ENCODE measurements at places on chromosomes 4 and X.

DNA sequence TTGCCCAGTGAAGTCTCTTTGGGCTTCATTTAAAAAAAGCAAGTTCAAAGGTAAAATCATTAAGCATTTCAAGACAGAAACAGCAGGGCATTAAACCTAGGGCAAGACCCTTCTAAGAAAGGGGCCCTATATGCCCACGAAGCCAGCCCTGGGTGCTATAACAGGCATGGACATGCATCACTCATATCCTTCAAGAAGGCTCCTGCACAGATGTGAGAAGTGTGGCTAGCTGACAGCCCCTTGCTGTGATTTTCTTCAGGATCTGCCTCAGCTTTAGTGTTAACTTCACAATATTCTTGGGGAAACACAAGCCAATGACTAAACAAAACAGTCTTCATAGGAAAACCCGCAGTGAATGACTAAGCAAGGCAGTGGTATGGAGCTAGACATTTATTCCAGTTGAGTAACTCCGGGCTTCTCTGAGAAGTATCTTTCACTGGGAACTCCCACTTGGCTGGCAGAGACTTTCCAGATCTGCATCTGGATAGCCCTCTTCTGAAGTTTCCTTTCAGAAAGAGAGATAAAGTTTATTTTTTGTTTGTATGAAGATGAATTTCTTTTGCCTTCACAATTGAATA is 11.9 kb upstream of the MAOA start:
- DNase-seq, result no peak

DNA sequence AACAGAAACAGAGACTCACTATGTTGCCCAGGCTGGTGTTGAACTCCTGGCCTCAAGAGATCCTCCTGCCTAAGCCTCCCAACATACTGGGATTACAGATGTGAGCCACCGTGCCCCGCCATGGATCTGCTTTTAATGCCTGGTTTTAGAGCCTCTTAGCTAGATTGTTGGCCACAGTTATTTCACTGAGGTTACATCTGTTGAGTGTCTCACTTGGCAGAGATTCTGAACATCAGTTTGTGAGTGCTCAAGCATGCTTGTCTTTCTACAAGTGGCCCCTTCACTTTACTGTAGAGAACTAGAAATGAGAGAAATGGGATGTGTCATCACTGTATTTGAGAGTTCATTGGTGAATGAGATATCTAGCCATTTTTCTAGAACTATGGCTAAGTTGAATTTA is 218.5 kb downstream of the APBB2 start:
- no peak for DNase-seq

GRCh38 chr4:94545296-94545695 is 93.6 kb downstream of the PDLIM5 start:
- DNase-seq, result no peak

DNA sequence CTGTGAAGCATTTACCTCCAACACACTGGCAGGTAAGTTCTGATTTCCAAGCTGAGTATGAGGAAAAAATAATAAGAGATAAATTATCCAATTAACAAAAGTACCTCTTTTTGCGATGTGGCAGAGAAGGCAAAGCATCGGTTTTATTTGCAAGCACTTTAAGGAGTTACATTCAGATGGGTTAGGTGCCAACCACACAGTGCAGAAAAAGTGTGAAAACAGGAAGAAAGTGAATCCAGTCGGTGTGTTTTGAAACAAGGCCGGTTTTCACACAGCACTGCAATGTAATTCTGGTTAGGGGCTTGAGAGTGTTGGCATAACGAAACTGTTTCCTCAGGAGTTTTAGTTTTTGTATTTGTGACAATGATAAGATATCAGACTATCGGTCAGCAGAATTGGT is 130.8 kb upstream of the PDLIM3 start:
- DNase-seq, result no peak

- no peak for DNase-seq
Observed at GRCh38 chrX:76971393-76972376, 475.5 kb upstream of the FGF16 start.

- no peak for DNase-seq
Observed at GRCh38 chr4:55865228-55865806, 11.9 kb downstream of the EXOC1 start.

- no peak for DNase-seq
Observed at GRCh38 chrX:133849676-133850075, 135.7 kb downstream of the GPC3 start.

- no peak for DNase-seq
Observed at GRCh38 chrX:110683925-110684324, 111.7 kb downstream of the CHRDL1 start.
